Stimulated activated CD4-positive, alpha-beta T cell treated with anti-CD3 and anti-CD28 coated beads, Interleukin-15, amount 100 ng/mL, for 1 hour (primary cell): ENCODE measurements at places on chromosomes 3 and 15.

GRCh38 chr15:53555226-53555625 is 204.2 kb downstream of the WDR72 start:
- DNase-seq, result no peak

DNA sequence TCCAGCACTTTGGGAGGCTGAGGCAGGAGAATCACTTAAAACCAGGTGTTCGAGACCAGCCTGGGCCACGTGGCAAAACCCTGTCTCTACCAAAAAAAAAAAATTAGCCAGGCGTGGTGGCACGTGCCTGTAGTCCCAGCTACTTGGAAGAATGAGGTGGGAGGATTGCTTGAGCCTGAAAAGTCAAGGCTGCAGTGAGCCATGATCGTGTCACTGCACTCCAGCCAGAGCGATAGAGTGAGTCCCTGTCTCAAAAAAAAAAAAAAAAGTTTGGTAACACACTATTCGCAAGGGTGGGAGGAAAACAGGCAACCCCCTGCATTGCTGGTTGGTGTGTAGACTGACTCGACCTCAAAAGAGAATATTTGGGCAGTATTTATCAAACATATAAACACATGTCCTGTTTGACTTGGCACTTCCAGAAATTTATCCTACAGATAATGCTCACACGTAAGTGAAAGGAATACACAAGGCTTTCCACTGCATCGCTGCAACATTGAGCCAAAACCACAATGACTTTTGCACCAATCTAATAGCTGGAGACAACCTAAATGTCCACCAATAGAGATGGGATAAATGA is 3.1 kb upstream of the ANPEP start:
- DNase-seq, result no peak

- no peak for DNase-seq
Observed at GRCh38 chr15:80986487-80986886, 3.1 kb downstream of the MESD start.

GRCh38 chr3:54237109-54237508 is 114.8 kb downstream of the CACNA2D3 start:
- DNase-seq, result no peak

DNA sequence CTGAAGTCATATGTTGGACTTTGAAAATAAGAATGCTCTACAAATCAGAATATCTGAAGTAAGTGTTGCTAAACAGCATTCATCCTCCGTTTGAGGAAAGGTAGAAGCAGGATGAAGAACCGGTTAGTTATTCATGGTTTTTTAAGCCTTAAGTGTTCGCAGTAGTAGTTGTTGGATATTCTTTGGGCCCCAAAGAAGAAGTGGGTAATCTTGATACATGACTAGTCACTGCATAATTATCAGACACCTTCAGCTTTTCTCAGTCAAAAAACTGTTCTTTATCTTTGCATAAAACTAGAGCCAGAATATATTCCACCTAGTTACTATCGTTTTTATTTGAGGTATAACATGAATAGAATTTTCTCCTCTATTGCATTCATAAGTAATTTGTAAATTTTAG is 13.8 kb downstream of the RAB5A start:
- no peak for DNase-seq

DNA sequence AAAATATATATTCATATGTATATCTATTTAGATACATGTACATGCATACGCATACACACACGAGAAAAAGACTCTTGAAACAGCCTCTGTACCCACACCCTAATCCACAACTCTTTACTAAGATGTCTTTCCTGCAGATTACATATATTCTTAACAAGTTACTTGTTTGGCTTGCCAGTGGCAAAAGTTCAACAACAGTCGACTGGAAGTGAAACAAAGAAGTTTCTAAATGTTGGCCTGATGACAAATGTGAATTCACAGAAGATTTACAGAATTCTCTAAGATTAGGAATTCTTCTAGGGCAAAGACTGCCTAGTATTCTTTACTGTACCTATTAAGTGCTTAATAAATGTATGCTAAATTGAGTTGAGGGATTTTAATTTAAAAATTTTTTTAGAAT is 116.8 kb downstream of the CDIN1 start:
- DNase-seq, result no peak

GRCh38 chr3:108251844-108252243 is 29.6 kb upstream of the IFT57 start:
- DNase-seq, result no peak

DNA sequence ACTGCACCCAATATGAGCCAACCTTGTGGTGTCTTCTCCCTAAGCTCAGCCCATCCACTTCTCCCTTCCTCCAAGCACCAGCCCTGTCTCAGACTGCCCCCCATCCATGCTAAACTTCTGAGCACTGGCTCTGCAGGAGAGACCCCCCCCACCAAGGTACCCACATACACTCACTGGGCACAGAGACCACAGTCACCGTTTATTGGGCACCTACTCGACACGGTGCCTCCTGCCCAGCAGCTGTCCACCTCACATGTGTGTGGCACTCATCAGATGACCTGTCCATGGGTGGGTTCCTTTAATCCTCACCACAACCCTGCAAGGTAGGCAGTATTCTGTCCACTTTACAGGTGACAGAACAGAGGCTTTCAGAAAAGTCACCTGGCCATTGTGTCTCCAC is 22.3 kb upstream of the SFMBT1 start:
- DNase-seq, result no peak

DNA sequence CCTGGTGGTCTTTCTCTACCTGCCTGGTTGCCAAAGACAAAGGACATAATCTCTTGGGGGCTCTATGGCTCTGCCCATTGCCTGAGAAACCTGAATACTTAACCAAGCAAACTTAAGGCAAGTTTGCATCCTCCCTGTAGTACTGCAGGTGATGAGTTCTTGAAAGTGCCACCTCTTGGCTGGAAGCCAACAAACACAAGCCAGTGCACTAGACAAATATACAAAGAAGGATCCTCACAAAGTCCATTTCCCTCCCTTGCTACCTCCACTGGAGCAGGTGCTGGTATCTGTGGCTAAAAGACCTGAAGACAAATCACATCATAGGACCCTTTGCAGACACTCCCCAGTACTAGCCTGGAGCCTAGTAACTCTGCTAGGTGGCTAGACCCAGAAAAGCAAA is 772.3 kb downstream of the SI start:
- no peak for DNase-seq

GRCh38 chr3:147425388-147425850 is 16.3 kb downstream of the ZIC1 start:
- DNase-seq, result no peak

DNA sequence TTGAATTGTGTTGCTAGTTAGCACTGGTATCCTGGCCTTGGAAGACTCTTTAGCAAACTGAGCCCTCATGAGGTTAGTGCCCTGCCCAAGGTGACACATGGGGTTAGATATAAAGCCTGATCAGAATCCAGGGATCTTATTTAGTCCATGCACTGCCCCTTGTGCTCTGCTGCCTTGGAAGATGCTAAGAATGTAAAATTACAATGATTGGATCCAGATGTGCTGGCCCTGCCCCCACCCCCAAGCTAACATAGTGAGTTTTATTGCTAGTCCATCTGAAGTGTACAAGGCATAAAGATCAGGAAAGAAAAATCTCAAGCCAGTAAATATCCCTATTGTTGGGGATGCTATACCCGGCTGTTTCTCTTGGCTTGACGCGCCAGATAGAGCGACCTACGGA is 248.1 kb upstream of the C2CD4B start:
- DNase-seq, result no peak

- no peak for DNase-seq
Observed at GRCh38 chr3:468172-468571, 271.6 kb downstream of the CHL1 start.

GRCh38 chr3:38264353-38264771 is 1.2 kb upstream of the SLC22A13 start:
- no peak for DNase-seq

DNA sequence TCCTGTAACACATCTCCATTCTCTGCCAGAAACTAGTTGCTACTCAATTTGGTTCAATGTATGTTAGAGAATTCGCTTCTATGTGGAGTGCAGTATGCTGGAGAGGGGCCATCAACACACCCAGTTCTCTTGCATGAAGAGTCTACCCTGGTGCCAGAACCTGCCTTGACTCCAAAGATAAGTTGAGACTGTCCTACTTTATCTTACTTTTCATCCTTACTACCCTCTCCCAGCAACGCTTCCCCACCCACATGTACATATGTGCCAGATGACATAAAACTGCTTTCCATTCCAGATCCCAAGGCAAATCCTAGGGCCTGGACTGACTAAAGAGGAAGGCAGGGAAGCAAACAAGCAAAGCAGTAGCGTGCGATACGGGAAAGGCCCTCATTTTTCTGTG is 442.6 kb upstream of the THRB start:
- no peak for DNase-seq

- DNase-seq, result no peak
Observed at GRCh38 chr15:95929232-95929846, 401.2 kb upstream of the NR2F2 start.

GRCh38 chr3:67377299-67377698 is 277.1 kb downstream of the SUCLG2 start:
- DNase-seq, result no peak

- no peak for DNase-seq
Observed at GRCh38 chr15:38504680-38505467, 50.9 kb downstream of the FAM98B start.

GRCh38 chr15:64503197-64503596 is 42.8 kb downstream of the ZNF609 start:
- no peak for DNase-seq

DNA sequence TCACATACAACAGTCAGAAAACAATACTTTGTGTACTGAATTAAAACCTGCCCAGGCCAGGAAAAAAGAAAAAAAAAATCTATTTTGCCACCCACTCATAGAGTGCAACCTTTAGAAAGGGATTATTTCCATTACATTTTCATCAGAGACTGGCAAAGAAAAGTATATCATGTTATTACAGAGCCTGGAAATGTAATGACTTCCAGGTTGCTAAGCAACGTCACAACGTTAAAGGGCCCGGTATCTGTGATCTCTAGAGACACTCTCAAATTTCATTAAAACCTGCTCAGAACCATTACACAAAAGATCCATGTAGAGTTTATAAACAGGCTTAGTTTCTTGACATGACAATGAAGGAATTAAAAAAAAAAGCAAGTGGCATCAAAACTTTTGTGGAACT is 170.5 kb downstream of the CTNNB1 start:
- no peak for DNase-seq

DNA sequence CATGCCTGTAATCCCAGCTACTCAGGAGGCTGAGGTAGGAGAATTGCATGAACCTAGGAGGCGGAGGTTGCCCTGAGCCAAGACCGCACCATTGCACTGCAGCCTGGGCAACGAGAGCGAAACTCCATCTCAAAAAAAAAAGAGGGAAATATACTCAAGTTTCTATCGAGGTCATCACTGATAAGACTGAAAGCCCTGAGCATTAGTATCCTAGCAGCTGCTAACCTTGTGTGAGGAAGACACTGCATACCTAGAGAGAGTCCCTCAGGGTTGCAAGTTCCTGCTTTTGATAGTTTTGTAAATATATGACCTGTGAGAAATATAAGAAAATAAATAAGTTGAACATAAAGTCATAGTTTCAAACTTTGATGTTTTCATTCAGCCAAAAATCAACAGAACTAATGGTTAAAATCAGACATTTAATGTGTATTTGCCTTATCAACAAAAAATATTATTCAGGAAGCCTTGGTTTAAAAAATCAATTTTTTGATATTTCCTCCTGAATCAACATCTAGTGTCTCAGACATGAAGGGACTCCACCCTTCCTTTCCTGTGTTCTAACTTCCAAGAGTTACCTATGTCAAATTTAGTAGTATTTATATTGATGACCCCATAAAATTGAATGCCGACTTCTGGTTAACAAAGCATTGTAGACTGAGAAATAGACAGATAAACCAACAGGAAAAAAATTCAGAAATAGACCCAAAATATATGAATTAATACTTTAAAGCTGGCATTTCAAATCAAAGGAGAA is 19.8 kb upstream of the USP3 start:
- no peak for DNase-seq

GRCh38 chr15:44300572-44300971 is 12.1 kb downstream of the GOLM2 start:
- DNase-seq, result no peak

- DNase-seq, result no peak
Observed at GRCh38 chr15:51332206-51333147, 5.9 kb downstream of the CYP19A1 start.

- DNase-seq, result no peak
Observed at GRCh38 chr3:139477710-139478640, 1.7 kb upstream of the RBP2 start.

- no peak for DNase-seq
Observed at GRCh38 chr15:70835415-70835814, 18.5 kb downstream of the LARP6 start.

GRCh38 chr3:56894881-56895431 is 93.2 kb upstream of the ARHGEF3 start:
- no peak for DNase-seq

DNA sequence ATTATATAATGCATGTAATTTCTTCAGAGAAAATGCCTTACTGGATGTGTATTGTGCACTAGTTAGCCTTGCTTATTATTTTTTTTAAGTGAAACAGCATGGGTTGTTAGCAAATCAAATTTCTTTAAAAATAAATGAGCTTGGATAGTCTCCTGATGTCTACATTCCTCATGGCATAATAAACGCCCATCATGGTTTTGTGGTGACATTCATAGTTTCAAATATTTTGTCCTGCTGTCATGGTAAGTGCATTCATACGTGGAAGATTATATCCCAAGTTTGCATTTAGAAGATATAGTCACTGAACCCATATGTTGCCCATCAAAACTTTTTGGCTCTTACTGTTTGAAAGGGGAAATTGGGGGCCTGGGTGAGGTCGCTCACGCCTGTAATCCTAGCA is 130.7 kb downstream of the ALCAM start:
- no peak for DNase-seq

DNA sequence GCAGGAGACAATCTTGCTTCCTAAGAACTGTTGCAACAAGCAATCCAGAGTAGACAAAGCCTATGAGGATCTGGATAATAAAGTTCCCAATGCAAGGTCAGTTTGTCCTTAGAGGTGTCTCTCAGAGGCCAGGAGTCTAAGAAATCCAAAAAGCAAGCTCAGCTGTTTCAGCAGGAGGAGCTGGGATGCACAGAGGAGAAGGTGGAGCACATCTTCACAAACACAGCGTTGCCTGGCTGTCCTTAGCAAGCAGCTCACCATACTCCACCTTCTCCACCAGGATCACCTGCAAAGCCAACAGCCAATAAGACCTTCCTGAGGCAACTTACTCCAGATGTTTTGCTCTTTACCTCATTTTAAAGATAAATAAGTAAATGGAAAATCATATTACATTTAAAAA is 365 bp downstream of the ZBED2 start:
- DNase-seq, result no peak

DNA sequence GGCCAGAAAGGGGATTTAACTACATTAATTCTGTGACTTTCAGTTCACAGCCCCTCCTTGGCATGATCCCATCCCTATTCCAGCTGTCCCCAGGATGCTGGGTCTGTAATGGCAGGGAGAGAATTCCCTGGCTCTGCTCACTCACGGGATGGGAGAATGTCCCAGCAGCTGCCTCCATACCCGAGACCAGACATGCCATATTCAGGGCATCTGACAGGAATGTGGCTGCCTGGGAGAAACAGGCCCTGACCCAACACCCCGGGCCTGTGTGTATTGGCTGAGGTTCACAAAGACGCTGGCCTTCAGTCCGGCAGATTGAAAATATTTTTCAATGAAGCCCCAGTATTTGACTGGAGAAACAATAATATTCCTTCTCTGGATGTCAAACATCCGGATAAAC is 83.6 kb upstream of the SMAD3 start:
- DNase-seq, result no peak
